ENCODE measurements at places on chromosomes 6 and 20. TPM values are rescaled to one million over a fixed set of nuclear protein-coding genes. Genes with fewer than 3 reads are reported as not detected.

FAM162B gene
- total RNA-seq: not detected

LBP gene
- total RNA-seq: not detected

TNFRSF6B gene
- total RNA-seq: not detected

DIDO1 gene
- 72.8 TPM for total RNA-seq

CYP39A1 gene
- total RNA-seq: not detected

LY6G6F gene
- total RNA-seq: not detected

TMEM244 gene
- total RNA-seq: not detected

TFAP2C gene
- not detected for total RNA-seq

NMBR gene
- not detected for total RNA-seq

ZC3H12D gene
- total RNA-seq: 9.7 TPM

PTCHD4 gene
- not detected for total RNA-seq

NHSL1 gene
- total RNA-seq: 0.70 TPM

KCNB1 gene
- 0.02 TPM for total RNA-seq

SSTR4 gene
- total RNA-seq: not detected

TULP1 gene
- not detected for total RNA-seq

ITCH gene
- total RNA-seq: 53.2 TPM

PI16 gene
- total RNA-seq: 0.16 TPM

CRISP3 gene
- total RNA-seq: not detected

RIPOR2 gene
- 182 TPM for total RNA-seq

PSORS1C2 gene
- total RNA-seq: not detected

NKX2-4 gene
- not detected for total RNA-seq

SMPDL3A gene
- total RNA-seq: 0.30 TPM

KCTD20 gene
- 56.5 TPM for total RNA-seq

FAM83B gene
- total RNA-seq: not detected

CGA gene
- not detected for total RNA-seq

PBOV1 gene
- total RNA-seq: not detected

STX16 gene
- total RNA-seq: 126 TPM

DUSP15 gene
- total RNA-seq: not detected

CLVS2 gene
- not detected for total RNA-seq

NKAIN2 gene
- not detected for total RNA-seq

OR2B3 gene
- total RNA-seq: not detected

TEAD3 gene
- 0.23 TPM for total RNA-seq

PTK6 gene
- 1.2 TPM for total RNA-seq

SLC17A2 gene
- not detected for total RNA-seq

PARD6B gene
- total RNA-seq: 4.5 TPM

CDKN1A gene
- 56.2 TPM for total RNA-seq

MICB gene
- 54.9 TPM for total RNA-seq

CEP162 gene
- 10.5 TPM for total RNA-seq

LPIN3 gene
- 1.5 TPM for total RNA-seq

TOX2 gene
- 6.5 TPM for total RNA-seq

WFDC13 gene
- total RNA-seq: not detected

TMEM200A gene
- total RNA-seq: 2.6 TPM

SRC gene
- total RNA-seq: 1.7 TPM

TMEM151B gene
- total RNA-seq: not detected

BNIP5 gene
- total RNA-seq: not detected

HLA-DQA1 gene
- total RNA-seq: 21.5 TPM

DNMT3B gene
- total RNA-seq: 3.5 TPM

COQ3 gene
- total RNA-seq: 9.7 TPM

MAPK14 gene
- total RNA-seq: 62.1 TPM

WFDC2 gene
- total RNA-seq: 0.52 TPM

PLEKHG1 gene
- total RNA-seq: 0.57 TPM
